ENCODE measurements at places on chromosomes 2 and 18.

GRCh38 chr18:44876755-44877154, 196.1 kb downstream of the SETBP1 start:
- no peak for DNase-seq

DNA sequence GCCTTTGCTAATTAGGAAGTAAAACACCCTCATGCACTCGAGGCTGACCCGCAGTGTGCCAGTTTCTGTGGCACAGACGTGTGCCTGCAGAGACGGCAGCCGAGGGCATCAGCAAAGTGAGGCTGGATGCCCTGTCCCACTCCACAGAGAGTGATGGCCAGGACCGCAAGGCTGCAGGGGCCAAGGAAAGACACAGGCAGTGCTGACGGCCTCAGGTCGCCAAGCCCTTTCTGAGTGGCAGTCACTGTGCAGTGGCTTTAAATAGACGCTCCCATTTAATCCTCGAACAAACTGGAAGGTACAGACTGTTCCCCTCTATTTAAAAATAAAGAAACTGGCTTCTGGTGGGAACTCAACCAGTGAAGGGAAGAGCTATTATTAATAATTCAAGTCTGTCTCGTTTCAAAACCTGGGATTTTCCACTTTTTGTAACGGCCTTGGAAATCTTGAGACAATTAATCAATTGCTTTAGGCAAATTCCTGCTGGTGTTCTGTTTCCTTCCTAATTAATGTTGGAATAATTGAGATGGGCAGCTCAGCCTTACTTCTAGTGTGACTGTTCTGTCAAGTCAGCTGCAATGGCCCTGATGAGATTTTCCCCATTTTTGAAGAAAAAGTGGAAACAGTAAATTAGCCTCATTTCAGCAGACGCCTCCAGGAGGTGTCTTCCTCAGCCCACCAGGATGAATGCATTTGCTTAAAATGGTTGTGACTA, 644.6 kb upstream of the RAB6C start:
- no peak for DNase-seq

DNA sequence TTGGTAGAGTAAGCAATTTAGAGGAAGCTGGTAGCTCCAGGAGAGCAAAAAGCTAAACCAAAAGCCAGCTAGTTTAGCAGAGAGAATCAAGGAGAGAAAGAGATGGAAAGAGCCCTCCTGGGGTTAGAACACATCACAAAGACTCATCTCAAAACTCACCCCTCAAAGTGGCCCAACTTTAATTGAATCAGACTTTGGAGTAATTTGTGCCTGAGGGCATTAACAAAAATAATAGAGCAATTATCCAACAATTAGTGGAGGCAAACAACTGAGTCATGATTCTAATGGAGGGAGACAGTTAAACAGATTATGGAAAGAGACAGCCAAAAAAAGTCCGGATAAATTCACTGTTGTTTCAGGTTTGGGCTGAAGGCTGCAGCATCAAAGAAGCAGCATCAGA, 417.4 kb downstream of the KCNJ3 start:
- DNase-seq = no peak

DNA sequence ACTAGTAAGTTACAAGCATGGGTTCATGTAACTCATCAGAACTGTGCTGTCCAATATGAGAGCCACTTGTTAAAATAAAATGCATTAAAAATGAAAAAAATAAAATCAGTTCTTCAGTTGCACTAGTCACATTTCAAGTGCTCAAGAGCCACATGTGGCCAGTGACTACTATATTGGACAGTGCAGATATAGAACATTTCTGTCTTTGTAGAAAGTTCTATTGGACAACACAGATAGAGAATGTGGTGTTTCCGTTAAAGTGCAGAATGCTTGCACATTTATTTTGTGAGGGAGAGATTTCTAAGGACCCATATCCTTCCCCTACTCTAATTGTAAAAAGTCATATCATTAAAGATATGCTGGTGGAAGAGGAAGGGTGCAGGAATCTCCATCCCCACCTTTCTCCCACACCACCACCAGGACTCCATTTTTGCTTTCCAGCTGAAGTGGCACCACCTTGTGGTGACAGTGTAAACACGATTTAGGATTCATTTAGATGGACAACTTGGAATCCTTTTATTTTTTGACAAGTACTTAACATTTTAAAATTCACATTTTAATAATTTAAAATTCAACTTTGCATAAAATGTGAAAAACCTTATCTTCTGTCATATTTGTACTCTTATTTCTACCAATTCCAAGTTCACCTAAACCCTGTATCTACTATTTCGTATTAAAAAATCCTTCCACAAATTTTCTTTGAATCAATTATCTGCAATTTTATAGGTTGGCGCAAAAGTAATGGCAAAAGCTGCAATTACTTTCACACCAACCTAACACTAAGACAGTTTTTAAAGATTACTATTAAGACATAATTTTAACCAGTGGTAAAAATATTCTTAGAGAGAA, 9.4 kb upstream of the CD302 start:
- DNase-seq = peak; percentile 58

DNA sequence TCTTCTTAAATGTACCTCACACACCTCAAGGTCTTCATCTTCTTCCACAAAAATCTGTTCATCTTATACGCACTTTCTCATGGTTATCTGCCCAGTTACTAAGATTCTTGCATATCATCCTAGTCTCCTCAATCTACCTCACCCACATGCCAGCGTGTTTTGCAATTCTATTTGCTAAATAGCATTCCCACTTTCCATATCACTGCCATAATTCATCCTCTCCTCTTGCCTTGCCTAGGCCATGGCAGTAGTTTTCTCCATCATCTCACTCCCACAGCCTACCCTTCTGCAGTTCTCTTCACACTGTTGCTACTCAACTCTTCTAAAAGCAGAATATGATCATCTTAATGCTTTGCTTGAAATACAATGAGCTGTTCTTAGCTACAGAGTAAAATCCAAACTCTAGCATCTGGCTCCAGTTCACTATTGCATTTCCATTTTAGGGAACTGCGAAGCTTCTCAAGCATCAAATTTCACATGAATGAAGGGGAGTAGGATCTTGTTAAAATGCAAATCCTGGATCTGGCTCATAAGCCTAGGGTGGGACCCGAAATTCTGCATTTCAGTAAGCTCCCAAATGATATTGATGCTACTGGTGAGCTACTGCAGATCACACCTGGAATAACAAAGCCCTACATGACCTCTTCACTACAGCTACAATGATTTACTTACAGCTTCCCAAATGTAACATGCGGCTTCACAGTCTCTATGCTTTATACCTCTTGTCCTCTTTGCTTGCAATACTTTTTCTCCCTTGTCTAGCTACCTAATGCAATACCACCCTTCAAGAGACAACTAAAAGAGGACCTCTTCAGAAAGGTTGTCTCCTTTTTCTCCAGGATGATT, 293.9 kb downstream of the SATB2 start:
- DNase-seq = no peak

DNA sequence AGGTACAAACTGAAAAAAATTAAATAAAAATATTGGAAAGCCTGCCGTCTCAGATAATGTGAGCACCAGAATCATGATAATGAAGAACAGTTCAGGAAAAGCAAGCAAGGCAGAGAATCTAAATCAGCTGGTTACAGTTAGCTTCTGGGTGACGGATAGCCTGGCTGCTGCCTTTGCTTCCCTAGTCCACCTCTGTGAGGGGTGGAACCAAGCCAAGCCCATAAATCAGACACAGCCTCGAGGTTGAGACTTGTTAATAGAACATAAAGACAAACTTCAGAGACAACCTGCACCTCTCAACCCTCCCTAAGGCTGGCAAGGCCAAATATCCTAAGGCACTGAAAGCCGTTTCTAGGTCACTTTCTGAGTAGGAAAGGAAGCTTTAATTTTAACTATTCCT, 334.7 kb upstream of the SLC39A10 start:
- no peak for DNase-seq

GRCh38 chr18:46332286-46332801, 228.2 kb downstream of the HAUS1 start:
- DNase-seq = no peak

DNA sequence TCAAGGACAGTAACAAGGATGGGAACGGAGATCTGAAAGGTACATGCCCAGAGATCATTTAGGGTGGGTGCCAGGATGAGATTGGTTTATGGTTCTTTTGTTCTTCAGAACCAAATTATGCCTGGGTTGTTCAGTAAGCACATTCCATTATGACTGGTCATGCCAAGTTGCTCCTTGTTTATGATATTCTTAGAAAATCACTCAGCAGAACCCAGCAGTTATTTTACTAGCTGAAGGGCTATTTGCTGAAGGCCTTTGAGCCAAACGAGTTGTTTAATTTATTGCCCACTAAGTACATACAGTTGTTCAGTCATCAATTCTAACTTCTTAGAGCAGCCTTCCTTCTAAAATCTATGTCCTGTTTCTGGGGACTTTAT, 635 bp downstream of the SLC3A1 start:
- DNase-seq = peak; percentile 76

DNA sequence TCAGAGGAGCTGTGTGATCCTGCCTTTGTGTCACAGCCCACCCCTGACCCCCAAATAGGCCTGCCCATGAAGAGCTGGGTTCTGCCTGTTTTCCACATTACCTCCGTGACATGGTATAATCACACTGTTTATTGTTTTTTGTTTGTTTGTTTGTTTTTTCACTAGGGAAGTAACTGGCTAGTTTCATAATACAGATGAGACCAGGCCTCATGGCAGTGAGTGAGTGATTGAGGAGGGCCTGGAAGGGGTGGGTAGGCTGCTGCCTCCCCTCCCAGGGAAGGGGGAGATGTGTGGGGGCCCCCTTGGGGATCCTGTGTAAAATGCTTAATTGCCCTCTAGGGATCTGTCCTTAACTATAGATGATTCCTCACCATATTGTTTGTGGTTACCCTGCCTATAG, 190.5 kb downstream of the LDLRAD4 start:
- no peak for DNase-seq

GRCh38 chr2:239600001-239600593, 199.3 kb upstream of the HDAC4 start:
- DNase-seq = no peak

- no peak for DNase-seq
Measured at GRCh38 chr2:167832868-167833287, 414.5 kb downstream of the STK39 start.

- no peak for DNase-seq
Measured at GRCh38 chr2:136404925-136405324, 287.0 kb upstream of the CXCR4 start.

DNA sequence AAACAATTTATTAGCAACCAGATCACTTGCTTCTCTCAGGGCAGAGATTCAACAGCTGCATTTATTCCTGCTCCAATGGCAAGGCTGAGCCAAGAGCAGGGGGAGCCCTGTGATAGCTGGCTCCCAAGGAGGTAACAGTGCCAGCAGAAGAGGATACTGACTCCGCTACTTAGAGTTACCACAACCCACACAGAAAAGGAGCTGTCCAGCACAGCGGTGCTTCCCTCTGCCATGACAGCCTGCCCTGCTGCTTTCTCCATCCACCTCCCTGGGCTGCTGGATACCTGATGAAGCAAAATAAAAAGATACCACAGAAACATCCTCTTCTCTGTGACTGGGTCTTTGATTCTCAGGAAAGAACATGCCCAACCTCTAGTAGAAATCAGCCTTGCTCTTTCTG, 467.2 kb downstream of the LRRTM4 start:
- no peak for DNase-seq

DNA sequence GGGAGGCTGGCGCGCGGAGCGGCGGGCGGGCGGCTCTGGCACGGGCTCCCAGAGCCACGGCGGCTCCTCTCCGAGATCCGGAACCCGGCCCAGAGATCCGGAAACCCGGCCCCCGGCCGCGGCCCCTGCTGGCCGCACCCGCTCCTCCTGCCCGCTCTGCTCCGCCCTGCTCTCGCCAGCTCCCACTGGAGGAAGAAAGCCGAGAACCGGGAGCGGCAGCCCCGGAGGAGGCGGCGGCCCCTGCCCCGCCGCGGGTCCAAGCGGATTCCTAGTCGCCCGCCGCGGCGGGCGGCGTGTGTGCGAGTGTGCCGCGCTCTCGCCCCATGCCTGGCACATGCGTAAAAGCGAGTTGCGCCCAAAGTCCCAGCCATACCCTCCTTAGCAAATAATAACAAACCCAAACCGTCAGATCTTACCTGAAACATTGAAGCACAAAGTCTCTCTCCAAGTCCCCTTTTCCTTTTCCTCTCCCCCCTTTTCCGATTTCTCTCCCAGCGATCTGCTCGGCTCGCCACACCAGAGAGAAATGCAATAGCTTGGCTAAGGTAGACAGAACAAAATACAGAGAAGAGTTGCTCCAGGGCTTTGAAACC, 108.7 kb upstream of the KCTD1 start:
- DNase-seq = peak; percentile 50

GRCh38 chr2:13260402-13260801, 543.7 kb downstream of the TRIB2 start:
- DNase-seq = no peak

- no peak for DNase-seq
Measured at GRCh38 chr2:119068154-119068725, 90.3 kb downstream of the C1QL2 start.

DNA sequence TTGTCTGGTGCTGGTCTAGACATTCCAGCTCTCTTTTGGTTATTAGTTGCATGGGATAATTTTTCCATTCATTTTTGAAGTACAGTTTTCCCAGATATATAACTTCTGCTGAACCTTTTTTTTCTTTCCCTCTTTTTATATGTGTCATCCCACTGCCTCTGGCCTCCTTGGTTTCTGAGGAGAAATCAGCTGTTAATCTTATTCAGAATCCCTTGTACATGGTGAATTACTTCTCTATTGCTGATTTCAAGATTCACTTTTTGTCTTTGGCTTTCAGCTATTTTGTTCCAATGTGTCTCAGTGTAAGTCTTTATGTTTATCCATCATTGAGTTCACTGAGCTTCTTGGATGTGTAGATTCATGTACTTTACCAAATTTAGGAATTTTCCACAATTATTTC, 99.7 kb downstream of the ARHGEF4 start:
- no peak for DNase-seq

DNA sequence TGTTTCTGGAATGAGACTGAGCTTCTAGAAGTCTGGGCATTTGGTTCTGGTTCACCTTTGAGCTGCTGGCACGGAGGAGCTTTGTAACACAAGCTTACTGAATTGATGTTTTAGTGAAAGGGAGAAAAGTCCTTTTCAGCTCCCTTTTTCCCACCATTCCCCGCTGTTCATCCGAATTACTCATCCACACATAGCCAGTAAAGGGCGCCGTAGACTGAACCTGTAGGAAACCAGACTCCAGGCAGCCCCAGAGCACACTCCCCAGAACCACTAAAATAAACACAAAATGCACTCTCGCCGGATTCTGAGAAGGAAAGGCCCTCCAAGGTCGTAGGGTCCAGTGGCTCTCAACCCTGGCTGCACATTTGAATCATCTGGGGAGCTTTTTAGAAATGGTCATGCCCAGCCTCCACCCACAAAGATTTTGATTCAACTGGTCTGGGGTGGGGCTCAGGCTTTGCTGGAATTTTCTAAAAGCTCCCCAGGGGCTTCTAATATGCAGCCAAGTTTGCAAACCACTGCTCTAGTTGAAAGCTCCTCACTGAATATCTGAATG, 29.6 kb downstream of the TCF7L1 start:
- peak; percentile 77 for DNase-seq

All from LHCN-M2 (cell line).